ENCODE measurements at places on chromosomes 5 and 9. TPM values are rescaled to one million over a fixed set of nuclear protein-coding genes. Genes with fewer than 3 reads are reported as not detected.

DNA sequence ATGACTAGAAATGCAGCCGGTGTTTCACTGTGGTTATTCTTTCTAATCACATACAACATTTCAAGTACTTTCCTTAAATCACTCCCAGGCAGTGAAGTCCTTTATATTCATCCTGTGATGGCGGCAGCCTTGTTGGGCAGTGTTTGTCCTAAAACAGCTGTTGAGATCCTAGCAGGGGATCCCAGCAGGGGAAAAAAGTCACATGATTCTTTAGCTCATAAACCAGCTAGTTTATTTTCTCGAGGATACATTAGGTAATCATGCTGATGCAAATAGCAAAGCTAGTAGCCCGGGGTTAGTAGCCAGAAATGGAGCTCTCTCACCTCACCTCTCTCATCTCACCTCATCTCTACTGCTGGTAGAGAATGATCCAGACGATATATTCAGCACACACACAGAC lies 70.5 kb downstream of the FOXD1 start:
- peaks cover 8% of the 10 kb centered on the region for H3K36me3 ChIP-seq
- DNase-seq, result no peak
- H3K4me3 ChIP-seq, result no peak overlapping the region
- no peak overlapping the region for H3K27ac ChIP-seq

The RNF180 gene
- not detected for total RNA-seq

DNA sequence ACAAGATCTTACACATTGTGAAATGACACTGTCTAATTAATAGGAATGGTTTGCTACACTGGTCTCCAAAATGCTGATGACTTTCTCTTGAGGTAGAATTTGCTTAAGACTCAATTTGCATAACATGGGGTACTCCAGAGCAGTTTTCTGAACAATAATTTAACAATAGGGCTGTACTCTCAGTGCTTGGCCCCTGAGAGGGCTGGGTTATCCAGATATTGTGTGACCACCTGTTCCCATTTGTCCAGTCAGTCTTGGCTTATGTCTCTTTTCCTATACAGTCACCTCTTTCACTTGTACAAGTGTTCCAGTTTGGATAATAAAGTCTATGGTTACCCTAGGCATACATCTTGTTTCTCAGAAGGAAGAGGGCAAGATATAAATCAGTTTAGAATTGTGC lies 17.9 kb downstream of the ZSWIM6 start:
- no peak for DNase-seq
- no peaks in the 10 kb centered on the region for H3K27me3 ChIP-seq
- no peak overlapping the region for H3K4me3 ChIP-seq
- H3K36me3 ChIP-seq, result peaks cover 5% of the 10 kb centered on the region

DNA sequence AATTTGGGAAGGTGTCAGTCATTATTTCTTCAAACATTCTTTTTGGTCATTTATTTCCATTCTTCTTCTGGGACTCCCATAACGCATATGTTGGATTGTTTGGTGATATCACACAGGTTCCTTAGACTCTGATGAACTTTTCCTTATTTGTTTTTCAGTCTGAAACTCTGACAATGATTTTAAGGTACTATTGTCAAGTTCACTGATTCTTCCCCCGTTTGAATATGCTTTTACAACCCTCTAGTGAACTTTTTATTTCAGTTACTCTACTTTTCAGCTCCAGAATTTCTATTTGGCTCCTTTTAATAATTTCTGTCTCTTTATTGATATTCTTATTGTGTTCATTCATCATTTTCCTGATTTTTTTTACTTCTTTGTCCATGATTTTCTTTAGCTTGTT lies 92.5 kb upstream of the RORB start:
- H3K27ac ChIP-seq, result no peak overlapping the region
- no peaks in the 10 kb centered on the region for H3K27me3 ChIP-seq

GRCh38 chr5:73605223-73606087 lies 20.5 kb upstream of the ARHGEF28 start:
- peaks cover 31% of the 10 kb centered on the region for H3K27me3 ChIP-seq
- H3K27ac ChIP-seq, result no peak overlapping the region
- H3K36me3 ChIP-seq, result no peaks in the 10 kb centered on the region
- H3K4me3 ChIP-seq, result no peak overlapping the region
- no peaks in the 10 kb centered on the region for H3K4me1 ChIP-seq

DNA sequence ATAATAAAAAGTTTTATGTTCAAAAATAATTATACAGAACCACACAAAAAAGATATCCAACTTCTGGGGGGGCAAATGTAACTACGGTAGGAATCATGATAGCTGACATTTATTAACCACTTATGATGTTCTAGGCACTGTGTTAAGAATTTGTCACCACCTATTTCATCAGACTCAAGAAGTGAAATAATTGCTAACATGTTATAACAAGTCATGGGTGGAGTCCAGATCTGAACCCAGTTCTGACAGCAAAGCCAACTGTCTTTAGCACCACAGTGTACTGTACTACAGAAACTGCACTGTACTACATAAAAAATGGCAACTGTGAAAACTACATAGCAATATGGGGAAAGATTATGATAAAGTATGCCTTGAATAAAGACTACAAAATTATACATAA lies 3.0 kb upstream of the SAP30L start:
- H3K27me3 ChIP-seq, result no peaks in the 10 kb centered on the region
- no peak overlapping the region for H3K27ac ChIP-seq
- no peak for DNase-seq
- no peak overlapping the region for H3K4me3 ChIP-seq
- H3K36me3 ChIP-seq, result peaks cover 41% of the 10 kb centered on the region

DNA sequence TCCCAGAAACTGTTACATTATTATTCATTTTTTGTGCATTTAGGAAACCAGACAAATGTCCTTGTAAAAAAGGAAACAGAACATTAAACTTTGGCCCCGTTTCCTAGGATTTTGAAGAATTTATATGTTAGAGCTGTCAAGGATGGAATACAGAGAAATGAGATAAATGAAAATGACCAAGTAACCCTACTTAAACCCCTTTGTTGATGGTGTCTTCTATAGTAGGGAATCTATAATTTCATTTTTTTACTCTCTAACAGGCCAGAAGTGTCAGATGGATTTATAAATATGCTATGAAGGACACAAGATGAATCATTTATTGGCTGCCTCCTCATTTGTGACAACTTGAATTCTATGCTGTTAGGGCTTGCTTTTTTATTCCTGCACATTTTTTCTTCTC lies 1047.1 kb downstream of the PTPRD start:
- no peaks in the 10 kb centered on the region for H3K27me3 ChIP-seq
- H3K4me3 ChIP-seq, result no peak overlapping the region
- no peaks in the 10 kb centered on the region for H3K4me1 ChIP-seq
- no peak for DNase-seq
- no peaks in the 10 kb centered on the region for H3K36me3 ChIP-seq

The SV2C gene
- total RNA-seq, result 0.20 TPM

- DNase-seq, result no peak
- peaks cover 5% of the 10 kb centered on the region for H3K4me1 ChIP-seq
- no peaks in the 10 kb centered on the region for H3K27me3 ChIP-seq
- H3K27ac ChIP-seq, result no peak overlapping the region
Observed at GRCh38 chr9:114431003-114431402, 43.2 kb upstream of the AKNA start.

The AHRR gene
- total RNA-seq, result 64.0 TPM

GRCh38 chr9:134295746-134296250 lies 30.5 kb upstream of the RXRA start:
- peaks cover 48% of the 10 kb centered on the region for H3K27me3 ChIP-seq
- H3K4me1 ChIP-seq, result peaks cover 2% of the 10 kb centered on the region
- no peak for DNase-seq
- H3K4me3 ChIP-seq, result no peak overlapping the region
- H3K27ac ChIP-seq, result no peak overlapping the region

DNA sequence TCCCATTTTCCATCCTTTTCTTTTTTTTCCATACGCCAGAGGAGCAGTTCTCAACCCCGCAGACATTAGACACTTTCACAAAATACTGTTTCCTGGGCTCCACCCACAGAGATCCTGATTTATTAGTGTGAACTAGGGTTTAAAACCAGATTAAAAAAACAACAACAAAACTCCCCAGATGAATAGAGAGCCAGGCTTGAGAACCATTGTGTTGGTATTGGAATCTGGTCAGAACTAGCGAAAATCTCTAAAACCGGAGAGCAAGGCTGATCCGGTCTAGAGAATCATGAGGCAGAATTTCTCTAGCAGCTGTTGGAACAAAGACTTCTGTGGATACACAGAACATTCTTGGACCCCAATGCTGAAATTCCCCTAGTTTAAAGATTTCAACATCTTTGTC lies 173.0 kb downstream of the PCSK1 start:
- H3K27ac ChIP-seq, result no peak overlapping the region
- peaks cover 2% of the 10 kb centered on the region for H3K36me3 ChIP-seq
- H3K4me1 ChIP-seq, result peaks cover 12% of the 10 kb centered on the region
- peaks cover under 1% of the 10 kb centered on the region for H3K27me3 ChIP-seq
- no peak overlapping the region for H3K4me3 ChIP-seq
- no peak for DNase-seq

DNA sequence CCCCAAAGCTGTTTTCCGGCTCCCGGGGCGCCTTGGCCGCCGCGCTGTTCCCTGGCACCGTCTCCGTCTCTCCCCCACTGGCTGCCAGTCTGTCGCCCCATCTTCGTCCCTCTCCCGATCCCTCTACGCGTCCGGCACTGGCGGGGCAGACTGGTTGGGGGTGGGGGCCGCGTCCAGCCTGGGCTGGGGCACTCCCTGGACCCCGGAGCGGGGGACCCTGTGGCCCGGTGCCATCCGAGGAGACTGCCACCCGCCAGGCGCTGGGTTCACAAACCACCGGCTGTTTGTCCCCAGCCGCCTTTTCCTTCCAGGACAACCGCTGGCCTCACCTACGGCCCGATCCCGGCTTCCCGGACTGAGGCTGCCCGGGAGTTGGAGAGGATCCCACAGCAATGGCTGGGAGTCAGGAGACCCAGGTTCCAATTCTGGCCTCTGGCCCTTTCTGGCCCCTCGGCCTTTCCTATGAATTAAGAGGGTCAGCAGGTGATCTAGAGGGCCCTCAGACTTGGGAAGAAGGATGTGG lies 1.0 kb upstream of the FIBCD1 start:
- H3K4me1 ChIP-seq, result peaks cover 10% of the 10 kb centered on the region
- DNase-seq, result no peak
- H3K36me3 ChIP-seq, result no peaks in the 10 kb centered on the region
- H3K27me3 ChIP-seq, result peaks cover 55% of the 10 kb centered on the region
- H3K27ac ChIP-seq, result no peak overlapping the region

DNA sequence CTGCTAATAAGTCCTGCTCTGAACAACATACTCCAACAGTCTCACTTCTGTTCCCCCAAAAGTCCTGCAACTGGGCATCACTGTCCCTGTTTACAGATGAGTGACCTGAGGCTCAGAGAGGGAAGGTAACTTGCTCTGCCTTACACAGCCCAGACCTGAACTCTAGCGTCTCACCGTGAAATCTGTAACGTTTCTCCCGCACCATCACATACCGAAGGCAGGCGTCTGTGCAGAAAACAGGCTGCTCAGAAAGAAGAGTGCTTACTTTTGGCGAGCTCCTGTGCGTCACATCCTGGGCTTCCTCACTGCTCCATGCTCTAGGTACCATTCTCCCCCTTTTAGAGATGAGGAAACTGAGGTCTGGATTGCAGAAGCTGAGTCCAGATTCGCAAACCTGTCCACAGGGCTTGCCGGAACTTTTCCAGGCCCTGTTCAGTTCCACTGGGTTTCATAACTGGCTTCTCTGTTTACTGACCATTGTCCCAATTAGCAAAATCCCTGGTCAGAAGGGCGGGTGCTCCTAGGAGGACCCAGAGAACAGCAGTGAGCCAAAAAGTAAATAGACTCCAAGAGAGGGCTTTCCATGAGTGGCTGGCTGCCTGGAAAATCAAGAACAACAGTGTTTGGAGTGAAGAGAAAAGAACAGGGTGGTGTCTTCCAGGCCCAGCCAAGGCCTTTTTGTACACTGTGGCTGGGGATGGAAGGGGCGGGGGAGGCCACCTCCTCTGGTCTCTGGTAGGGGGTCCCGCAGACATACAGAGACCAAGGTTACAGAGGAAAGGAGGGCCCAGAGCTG lies 27.1 kb downstream of the GSN start:
- no peak for DNase-seq
- peaks cover 15% of the 10 kb centered on the region for H3K27me3 ChIP-seq
- peaks cover 11% of the 10 kb centered on the region for H3K4me1 ChIP-seq
- H3K4me3 ChIP-seq, result no peak overlapping the region
- no peak overlapping the region for H3K27ac ChIP-seq

The TMC1 gene
- not detected for total RNA-seq

The GGTA1 gene
- total RNA-seq, result 1.6 TPM

The AMBP gene
- total RNA-seq, result not detected

DNA sequence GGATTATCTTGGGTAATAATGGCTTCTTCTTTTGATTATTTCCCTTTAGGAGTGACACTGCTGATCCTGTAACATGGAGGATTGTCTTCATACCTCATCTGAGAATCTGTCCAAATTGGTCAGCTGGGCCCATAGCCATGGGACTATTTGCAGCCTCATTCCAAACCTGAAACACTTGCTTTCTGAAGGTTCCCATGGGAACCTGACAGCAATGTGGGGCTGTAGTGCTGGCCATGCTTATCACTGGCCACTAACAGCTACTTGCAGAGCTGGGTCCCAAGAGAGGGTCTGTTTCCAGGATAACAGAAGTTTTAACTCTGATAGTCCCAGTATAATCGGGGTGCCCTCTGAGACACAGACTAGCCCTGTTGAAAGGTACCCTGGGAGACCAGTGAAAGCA lies 87.4 kb downstream of the KIAA1958 start:
- H3K27ac ChIP-seq, result no peak overlapping the region
- H3K27me3 ChIP-seq, result no peaks in the 10 kb centered on the region
- peaks cover 4% of the 10 kb centered on the region for H3K36me3 ChIP-seq
- H3K4me1 ChIP-seq, result no peaks in the 10 kb centered on the region
- no peak overlapping the region for H3K4me3 ChIP-seq

DNA sequence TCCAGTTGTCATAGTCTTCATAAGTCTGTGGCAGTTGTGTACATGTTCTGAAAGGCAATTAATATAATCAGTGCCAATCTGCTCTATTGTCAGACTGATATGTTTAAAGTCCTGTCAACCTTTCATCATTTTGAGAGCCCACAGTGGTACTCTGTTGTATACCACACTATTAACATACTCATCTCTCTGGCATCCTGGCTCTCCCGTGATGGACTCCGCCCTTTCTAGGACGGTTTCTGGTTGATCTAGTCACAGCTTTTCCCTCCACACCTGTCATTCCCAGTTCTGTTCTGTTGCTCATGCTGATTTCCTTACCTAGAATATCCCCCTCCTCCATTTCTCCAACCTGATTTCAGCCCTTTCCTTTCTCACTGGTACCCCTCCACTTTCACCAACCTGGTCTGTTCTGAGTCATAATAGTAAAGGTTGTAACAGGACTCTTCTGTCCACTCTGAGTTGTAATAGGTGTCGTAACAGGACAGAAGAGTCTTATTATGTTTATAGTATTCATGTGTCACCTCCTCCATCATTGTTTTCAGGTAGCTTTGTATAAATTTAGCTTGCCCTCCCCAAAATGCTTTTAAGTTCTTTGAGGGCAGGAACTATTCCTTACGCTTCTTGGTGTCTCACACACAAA lies 4.1 kb downstream of the PTCD2 start:
- H3K4me3 ChIP-seq, result no peak overlapping the region
- DNase-seq, result no peak
- peaks cover 18% of the 10 kb centered on the region for H3K4me1 ChIP-seq
- H3K27ac ChIP-seq, result no peak overlapping the region
- H3K27me3 ChIP-seq, result no peaks in the 10 kb centered on the region

Data from activated CD8-positive, alpha-beta memory T cell treated with anti-CD3 and anti-CD28 coated beads, Interleukin-2, amount 10 ng/mL, durations not matched to agents 7 days and 5 days (primary cell).